D721Med (cell line): ENCODE measurements at places on chromosomes 3 and 15.

DNA sequence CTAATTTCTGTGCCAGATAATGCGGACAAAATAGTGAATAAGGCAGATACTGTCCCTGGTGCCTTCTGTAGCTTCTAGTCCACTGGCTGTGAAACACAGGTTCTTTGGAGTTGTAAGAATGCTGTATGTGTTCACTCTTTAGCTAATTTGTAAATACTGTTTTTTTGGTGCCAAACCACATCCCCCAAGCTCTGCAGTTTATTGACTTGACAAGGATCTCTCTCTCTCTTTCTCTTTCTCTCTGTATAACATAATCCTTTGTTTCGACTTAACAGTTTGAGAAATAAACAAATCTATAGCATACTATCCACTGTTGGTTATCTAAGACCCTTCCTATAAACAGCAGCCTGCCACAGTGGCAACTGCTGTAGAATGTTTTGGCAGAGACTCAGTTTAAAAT lies 7.6 kb downstream of the SMAD3 start:
- DNase-seq: no peak

DNA sequence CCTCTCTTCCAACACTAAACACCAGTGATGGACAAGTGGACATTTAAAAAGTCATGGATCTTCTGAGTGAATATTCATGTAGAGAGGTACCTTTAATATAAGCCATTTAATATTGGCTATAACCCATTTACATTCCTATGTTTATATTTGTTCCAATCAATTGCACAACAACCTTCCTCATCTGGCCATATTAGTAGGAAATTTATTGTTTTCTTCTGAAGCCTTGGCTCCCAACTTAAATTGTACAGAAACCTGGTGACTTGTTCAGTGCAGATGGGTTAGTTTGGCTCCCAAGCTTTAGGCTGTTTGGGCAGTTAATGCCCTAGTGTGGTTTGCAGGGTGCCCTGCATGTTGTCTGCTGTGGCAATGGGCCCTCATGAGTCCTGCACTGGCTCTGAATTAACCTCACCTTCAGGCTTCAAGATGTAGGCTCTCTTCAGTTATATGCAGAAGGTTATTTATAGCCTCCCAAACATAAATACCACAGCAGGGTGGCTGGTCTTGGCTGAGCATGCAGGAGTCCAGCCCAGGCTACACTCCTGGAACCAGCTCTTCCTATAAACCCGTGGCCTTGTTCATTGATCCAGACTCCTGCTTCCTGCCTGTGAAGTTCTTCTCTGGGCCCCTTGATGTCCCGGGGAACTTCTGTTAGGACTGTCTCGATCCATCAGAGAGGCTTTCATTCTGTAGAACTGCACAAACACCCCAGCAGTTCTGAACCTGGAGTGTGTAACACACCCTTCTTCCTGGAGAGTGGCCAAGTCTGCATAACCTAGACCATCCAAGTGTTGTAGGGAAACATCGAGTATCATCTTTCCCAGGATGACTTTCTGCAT lies 57.0 kb downstream of the DUT start:
- no peak for DNase-seq

DNA sequence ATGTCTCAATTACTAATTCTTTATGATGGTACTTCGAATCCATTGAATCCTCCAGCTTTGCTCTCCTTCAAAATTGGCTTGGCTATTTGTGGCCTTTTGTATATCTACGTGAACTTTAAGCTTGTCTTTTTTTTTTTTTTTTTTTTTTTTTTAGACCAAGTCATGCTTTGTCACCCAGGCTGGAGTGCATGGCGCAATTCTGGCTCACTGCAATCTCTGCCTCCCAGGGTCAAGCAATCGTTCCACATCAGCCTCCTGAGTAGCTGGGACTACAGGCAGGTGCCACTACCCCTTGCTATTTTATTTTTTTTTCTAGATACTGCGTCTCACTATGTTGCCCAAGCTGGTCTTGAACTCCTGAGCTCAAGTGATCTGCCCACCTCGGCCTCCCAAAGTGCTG lies 7.7 kb upstream of the DIPK2A start:
- DNase-seq: no peak

- no peak for DNase-seq
These were observed 17.3 kb downstream of the PP2D1 start for GRCh38 chr3:19994796-19995195.

DNA sequence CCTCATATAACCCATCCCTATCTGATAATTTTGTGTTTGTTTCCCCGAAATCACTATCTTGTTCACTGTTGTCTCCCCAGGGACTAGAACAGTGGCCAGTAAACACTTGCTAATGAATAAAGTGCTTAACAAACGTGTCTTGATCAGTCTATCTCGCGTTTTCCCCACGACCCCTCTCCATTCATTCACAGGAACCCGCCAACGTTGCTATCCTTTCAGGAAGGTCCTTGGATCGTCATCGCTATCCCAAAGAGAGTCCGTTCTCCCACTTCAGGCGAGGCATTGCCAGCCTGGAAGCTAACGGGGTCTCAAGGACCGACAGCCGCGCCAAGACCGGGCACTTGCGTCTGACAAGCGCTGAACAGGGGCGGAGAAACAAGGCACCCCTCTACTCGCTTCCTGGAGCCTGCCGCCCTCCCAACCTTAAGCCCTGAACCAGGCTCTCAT lies 344 bp downstream of the LINS1 start:
- DNase-seq: no peak

DNA sequence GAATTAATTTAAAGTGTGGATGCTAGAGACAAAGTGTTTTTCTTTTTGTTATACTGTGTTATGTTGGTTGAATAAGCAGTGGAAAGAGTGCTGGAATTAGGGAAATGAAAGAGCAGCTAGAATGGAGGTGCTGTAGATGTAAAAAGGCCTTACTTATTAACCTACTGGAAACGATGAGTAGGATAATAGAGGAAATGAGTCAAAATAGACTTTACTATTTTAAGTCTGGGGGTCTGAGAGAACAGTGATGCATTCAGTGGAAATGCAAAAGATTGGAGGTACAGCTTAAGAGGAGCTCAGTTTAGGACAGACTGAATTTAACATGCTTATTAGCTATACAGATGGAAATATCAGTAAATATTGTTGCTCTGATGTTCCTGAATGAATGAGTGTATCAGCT lies 674.0 kb downstream of the OTOL1 start:
- DNase-seq: no peak

GRCh38 chr3:43288366-43288765 lies 2.0 kb downstream of the SNRK start:
- DNase-seq: no peak

DNA sequence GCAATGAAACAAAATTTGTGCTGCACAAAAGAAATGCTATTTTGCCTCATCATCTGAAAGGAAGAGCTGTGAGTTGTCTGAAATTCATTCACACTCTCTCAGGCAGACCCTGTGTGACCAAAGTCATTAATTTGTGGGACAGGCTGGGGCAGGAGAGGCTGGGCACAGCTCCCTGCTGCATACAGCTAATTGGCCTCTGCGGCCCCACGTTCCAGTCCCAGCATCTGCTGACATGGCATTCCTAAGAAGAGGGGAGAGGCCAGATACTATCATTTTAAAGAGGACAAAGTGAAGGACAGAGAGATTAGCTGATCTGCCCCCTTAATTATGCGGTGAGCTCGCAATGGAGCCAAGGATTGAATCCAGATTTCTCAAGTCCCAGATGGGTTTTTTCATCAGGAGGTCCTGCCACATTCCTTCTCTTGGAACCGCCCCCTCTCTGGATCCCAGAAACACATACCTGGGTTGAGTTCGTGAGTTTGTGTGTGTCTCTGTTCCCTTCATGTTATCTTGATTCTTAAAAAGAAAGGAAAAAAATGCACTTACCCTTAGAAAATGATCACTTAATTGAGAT lies 25.1 kb downstream of the POLR2M start:
- DNase-seq: no peak

GRCh38 chr3:98805571-98805970 lies 42.4 kb downstream of the ST3GAL6 start:
- no peak for DNase-seq

- no peak for DNase-seq
These were observed 73.0 kb upstream of the TPM1 start for GRCh38 chr15:62969442-62970089.
